ENCODE measurements at places on chromosomes 4 and X.

- no peak for DNase-seq
These were observed 371.1 kb downstream of the FBXO8 start for GRCh38 chr4:173912384-173912783.

GRCh38 chr4:80927420-80927819 is 103.1 kb upstream of the BMP3 start:
- no peak for DNase-seq

DNA sequence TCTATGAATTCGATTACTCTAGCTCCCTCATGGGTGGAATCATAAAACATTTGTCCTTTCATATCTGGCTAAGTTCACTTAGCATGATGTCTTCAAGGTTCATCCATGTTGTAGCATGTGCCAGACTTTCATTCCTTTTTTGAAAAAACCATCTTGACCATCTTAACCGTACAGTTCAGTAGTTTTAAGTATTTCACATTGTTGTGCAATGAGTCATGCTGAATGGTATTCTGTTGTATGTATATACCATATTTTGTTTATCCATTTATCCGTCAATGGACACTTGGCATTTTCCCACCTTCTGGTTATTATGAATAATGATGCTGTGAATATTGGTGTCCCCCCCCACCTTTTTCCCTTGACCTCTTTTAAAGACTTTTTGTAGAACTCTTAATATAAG is 72.4 kb upstream of the TLR2 start:
- no peak for DNase-seq

DNA sequence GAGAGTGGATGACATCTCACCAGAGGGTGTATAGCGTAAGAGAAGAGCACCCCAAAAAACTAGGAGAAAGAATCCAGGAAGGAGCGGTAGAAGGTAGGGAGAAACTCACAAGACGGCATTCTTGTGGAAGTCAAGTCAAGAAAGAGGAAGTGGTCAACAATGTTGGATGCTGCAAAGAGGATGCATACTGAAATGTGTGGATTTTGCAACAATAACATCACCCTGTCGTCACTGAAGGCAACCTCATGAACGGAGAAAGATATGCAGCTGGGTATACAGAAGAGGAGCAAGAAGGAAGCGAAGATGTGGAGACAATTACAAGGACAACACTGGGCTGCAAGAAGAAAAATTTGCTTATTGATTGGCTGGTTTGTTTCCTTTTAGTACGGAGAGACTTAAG is 11.4 kb upstream of the TAPT1 start:
- no peak for DNase-seq

- DNase-seq: no peak
These were observed 2.0 kb upstream of the SH3BP2 start for GRCh38 chr4:2790583-2791517.
